Activated CD4-positive, alpha-beta memory T cell treated with anti-CD3 and anti-CD28 coated beads for 36 hours (primary cell): ENCODE measurements at places on chromosomes 2 and 18. TPM values are rescaled to one million over a fixed set of nuclear protein-coding genes. Genes with fewer than 3 reads are reported as not detected.

DNA sequence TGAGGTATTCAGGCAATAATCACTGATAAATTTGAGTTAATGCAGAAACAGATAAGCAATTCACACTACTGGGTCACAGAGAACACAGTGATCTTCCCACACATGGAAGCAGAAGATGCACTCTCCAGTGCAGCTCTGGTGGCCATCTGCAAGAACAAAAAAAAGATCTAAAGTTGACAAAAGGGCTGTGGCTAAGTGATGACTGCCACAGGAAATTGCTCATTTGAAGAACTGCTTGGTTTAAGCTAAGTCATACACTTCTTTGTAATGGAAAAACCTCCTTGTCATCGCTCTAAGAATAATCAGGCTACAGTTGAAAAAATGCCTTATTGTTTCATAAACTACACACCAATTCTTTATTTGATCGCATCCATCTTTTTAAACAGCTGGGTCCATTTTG lies 115.1 kb downstream of the DTNB start:
- H3K4me3 ChIP-seq, result no peak overlapping the region
- DNase-seq, result peak; percentile 63
- H3K27me3 ChIP-seq, result no peaks in the 10 kb centered on the region
- peaks cover 1% of the 10 kb centered on the region for H3K36me3 ChIP-seq

GRCh38 chr2:99600981-99601651 lies 111.3 kb upstream of the REV1 start:
- DNase-seq, result no peak
- no peak overlapping the region for H3K4me3 ChIP-seq
- no peaks in the 10 kb centered on the region for H3K4me1 ChIP-seq
- no peaks in the 10 kb centered on the region for H3K27me3 ChIP-seq

The DUSP28 gene
- 4.2 TPM for total RNA-seq

GRCh38 chr2:214310319-214310718 lies 100.5 kb upstream of the VWC2L start:
- DNase-seq, result no peak
- no peak overlapping the region for H3K4me3 ChIP-seq
- H3K27ac ChIP-seq, result no peak overlapping the region
- no peaks in the 10 kb centered on the region for H3K27me3 ChIP-seq
- H3K4me1 ChIP-seq, result no peaks in the 10 kb centered on the region
- H3K36me3 ChIP-seq, result no peaks in the 10 kb centered on the region

DNA sequence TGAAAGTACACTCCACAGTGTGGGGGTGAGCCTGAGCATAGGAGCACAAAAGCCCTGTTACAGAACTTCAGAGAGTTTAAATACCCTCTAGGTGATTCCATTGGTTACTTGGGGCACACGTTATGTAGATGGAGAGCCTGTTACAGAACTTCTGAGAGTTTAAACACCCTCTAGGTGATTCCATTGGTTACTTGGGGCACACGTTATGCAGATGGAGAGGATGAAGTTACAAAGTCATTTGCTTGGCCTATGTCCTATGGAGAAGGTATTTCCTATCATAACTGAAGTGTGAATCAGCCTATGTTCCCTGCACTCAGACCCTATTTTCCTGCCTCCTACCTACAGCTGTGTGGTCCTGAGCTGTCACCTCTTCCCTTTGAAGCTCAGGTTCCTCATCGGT lies 3.8 kb upstream of the CAPN10 start:
- no peak overlapping the region for H3K4me3 ChIP-seq
- no peaks in the 10 kb centered on the region for H3K27me3 ChIP-seq
- H3K36me3 ChIP-seq, result peaks cover 14% of the 10 kb centered on the region
- no peak for DNase-seq

DNA sequence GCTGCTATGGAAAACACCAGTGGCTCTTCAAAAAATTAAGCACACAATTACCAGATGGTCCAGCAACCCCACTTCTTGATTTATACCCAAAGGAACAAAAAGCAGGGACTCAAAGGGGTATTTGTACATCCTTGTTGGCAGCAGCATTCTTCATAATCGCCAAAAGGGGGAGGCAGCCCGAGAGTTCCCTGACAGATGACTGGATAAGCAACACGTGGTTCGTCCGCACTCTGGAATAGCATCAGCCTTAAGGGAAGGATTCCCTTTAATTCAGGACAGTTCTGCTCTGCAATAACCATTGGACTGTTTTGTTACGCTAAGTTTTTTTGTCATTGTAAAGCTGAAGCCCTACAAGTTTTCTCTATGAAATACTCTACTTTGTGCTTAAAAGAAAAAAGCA lies 76.7 kb upstream of the TWIST2 start:
- no peak overlapping the region for H3K4me3 ChIP-seq
- no peaks in the 10 kb centered on the region for H3K4me1 ChIP-seq
- no peak overlapping the region for H3K27ac ChIP-seq
- H3K27me3 ChIP-seq, result peaks cover 34% of the 10 kb centered on the region

The RTP5 gene
- 0.12 TPM for total RNA-seq

DNA sequence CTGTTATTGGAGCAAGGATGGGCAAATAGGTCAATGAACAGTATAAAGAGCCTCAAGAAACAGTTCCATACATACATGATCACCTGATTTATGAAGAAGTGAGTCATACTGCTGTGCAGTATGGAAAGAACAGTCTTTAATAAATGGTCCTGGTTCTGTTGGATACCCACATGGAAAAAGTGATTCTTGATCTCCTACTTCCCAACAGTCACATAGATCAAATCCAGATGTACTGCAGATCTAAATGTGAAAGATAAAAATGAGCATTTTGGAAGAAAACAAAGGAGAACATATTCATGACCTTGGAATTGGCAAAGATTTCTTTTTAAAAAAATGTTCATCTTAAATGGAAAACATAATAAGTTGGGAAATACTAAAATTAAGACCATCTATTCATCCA lies 75.8 kb downstream of the CCDC148 start:
- no peak overlapping the region for H3K4me3 ChIP-seq
- H3K27ac ChIP-seq, result no peak overlapping the region
- DNase-seq, result no peak

DNA sequence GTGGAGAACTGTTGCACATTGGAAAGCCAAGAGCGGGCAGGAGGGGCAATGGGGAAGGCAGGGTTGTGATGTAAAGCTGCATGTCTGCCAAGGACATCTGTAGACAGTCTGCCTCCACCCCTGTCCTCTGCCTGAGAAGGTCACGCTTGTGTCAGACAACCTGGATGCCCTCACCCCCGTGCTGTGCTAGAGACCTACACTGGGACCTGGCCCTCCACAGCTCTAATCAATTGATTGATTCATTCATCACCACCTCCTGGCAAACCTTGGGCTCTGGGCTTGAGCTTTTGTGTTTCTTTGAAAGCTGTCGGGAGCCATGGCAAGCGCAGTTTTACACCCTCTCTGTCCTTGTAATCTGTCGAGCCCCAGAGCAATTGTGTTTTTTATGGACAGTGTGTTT lies 41.1 kb downstream of the MARCO start:
- H3K36me3 ChIP-seq, result no peaks in the 10 kb centered on the region
- DNase-seq, result no peak
- no peaks in the 10 kb centered on the region for H3K4me1 ChIP-seq
- no peak overlapping the region for H3K27ac ChIP-seq
